ENCODE measurements at places on chromosomes 1 and 21.

DNA sequence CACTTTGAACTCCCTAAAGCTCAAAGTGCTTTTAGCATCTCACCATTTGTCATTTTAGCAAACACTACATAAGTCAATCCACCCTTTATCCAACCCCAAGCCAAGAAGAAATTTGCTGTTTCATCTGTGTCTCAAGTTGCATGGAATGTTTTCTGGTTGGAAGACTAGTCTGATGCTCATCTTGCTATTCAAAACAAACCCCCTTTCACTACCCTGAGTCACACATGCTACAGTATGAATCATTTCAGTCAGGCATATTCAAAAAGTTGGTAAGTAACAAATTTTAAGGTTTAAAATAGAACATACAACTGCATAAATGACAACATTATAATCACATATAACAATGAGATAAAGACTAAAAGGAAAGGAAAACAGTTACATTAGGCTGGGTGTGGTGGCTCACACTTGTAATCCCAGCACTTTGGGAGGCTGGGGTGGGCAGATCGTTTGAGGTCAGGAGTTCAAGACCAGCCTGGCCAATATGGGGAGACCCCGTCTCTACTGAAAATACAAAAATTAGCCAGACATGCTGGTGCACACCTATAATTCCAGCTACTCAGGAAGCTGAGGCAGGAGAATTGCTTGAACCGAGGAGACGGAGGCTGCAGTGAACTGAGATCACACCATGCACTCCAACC is 38.7 kb downstream of the DSTYK start:
- no peak for DNase-seq

- DNase-seq: no peak
These were observed 131.1 kb upstream of the WNT4 start for GRCh38 chr1:22273686-22274681.

GRCh38 chr1:169610108-169610507 is 19.8 kb downstream of the SELP start:
- DNase-seq: no peak

DNA sequence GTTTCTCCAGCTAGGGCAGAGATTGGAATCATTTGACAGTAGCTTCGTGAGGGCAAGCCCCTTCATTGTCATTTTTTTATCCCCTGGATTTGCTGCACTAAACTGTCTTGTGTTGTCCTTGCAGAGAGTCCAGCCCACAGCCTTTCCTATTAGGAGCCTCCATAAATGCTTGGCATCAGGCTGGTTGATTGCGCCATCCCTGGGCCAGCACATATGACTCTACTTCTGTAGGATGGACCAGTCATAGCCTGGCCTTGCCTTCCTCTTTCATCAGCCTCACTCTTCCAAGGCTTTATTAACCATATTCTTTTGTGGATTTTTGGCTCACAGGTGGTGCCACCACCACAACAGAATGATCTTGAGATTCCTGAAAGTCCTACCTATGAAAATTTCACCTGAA is 31.4 kb downstream of the LY9 start:
- DNase-seq: no peak

- DNase-seq: no peak
These were observed 27.5 kb downstream of the KCND3 start for GRCh38 chr1:111961773-111962565.

GRCh38 chr1:193674292-193674944 is 488.0 kb upstream of the B3GALT2 start:
- no peak for DNase-seq

GRCh38 chr1:70486676-70487458 is 75.8 kb downstream of the CTH start:
- DNase-seq: no peak

- no peak for DNase-seq
These were observed 36.8 kb upstream of the KIF1B start for GRCh38 chr1:10173582-10173981.

DNA sequence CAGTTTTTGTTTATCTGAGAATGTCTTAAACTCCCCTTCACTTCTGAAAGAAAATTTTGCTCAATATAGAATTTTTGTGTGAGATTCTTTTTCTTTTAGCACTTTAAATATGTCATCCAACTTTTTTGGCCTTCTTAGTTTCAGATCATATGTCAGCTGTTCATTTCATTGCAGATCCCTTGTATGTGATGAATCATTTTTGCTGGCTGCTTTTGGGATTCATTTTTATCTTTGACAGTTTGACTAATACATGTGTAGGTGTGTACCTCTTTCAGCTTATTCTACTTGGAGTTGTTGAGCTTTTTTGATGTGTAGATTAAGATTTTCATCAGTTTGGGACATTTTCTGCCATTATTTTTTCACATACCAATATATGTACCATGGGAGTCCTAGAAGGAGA is 156.8 kb downstream of the FASLG start:
- DNase-seq: no peak

GRCh38 chr21:41250519-41250918 is 66.1 kb upstream of the FAM3B start:
- DNase-seq: no peak

DNA sequence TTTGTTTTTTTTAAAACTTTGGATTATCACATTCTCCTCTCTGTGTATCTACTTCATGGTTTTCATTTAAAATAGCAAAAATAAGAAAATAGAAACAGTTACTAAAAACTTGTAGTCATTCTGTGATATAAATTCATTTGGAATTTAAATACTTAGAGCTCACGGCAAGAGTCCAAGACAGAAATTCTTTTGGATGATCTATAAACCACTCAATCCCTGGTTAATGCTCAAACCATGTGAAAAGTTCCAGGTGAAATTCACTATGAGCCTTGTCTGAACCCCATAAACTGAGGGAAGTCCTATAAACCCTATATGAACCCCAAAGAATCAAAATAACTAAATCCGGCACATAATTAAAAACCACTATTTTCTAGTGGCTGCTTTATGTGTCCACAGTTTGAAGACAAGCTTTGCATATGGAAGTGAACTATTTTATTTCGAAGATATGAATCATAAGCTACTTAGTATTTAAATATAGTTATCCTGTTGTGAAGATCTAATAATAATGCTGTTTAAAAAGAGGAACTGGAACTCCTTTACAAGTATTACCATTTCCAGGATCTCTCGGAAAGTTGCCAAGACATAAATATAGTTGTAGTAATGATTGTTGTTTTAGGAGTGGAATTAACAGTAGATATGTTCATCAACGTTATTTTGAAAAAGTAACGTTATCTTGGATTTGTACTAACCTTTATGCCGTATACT is 163.5 kb downstream of the NFIA start:
- no peak for DNase-seq

DNA sequence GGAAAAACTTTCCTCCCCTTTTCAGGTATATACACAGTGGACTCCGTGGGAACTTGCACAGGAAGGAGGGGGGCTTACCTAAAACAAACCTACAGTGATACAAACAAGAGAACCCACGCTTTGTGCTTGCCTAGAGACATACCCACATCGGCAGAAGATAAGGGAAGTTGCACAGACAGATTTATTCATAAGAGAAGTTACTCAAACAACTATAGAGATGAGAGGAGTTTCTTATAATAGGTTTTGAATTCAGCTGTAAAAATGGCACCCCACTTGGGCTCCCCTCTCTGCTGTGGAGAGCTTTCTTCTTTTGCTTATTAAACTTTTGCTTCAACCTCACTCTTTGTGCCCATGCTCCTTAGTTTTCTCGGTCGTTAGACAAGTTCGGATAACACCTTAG is 1.8 kb upstream of the DUSP12 start:
- no peak for DNase-seq

GRCh38 chr1:45246760-45247159 is 40.4 kb upstream of the ZSWIM5 start:
- DNase-seq: no peak

GRCh38 chr1:47893412-47893811 is 103.8 kb downstream of the TRABD2B start:
- DNase-seq: no peak

DNA sequence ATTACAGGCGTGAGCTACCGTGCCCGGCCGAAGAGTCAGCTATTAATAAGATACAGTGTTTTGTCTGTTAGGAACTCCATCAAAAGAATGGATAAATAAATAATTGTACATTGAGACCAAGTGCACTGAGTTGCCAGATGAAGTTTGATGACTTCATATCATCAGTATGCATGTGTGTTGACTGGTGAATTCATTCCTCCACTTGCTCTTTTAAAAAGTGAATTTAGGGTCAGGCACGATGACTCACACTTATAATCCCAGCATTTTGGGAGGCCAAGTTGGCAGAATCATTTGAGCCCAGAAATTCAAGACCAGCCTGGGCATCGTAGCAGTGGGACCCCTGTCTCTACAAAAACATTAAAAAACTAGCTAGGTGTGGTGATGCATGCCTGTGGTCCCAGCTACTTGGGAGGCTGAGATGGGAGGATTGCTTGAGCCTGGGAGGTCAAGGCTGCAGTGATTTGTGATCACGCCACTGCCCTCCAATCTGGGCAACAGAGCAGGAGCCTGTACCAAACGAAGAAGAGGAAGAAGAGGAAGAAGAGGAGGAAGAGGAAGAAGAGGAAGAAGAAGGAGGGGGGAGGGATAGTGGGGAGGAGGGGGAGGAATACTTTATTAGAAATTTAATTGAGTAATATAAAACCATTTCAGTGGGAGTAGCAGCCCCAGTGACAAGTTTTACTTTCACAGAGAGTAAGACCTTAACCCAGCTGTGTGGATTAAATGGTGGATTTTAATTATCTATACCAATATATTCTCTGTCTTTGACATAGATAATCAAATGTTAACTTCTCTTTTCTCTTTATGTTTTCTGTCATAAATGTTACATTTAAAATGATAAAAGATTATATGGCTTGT is 74.9 kb downstream of the CCDC18 start:
- no peak for DNase-seq

GRCh38 chr1:34276606-34277005 is 99.9 kb downstream of the C1orf94 start:
- DNase-seq: no peak

- DNase-seq: no peak
These were observed 10.3 kb upstream of the SRRM1 start for GRCh38 chr1:24632832-24633175.

DNA sequence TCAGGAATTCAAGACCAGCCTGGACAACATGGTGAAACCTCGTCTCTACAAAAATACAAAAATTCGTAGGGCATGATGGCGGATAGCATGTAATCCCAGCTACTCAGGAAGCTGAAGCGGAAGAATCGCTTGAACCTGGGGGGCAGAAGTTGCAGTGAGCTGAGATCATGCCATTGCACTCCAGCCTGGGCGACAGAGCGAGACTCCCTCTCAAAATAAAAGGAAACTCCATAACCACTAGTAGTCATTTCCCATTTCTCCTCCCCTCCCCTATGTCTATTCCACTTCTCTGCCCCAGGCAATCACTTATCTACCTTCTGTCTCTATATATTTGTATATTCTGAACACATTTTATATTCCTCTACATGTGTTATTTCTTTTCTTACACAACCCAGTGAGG is 4.0 kb upstream of the CEP350 start:
- DNase-seq: no peak

GRCh38 chr1:238409191-238409850 is 518.6 kb upstream of the ZP4 start:
- no peak for DNase-seq

DNA sequence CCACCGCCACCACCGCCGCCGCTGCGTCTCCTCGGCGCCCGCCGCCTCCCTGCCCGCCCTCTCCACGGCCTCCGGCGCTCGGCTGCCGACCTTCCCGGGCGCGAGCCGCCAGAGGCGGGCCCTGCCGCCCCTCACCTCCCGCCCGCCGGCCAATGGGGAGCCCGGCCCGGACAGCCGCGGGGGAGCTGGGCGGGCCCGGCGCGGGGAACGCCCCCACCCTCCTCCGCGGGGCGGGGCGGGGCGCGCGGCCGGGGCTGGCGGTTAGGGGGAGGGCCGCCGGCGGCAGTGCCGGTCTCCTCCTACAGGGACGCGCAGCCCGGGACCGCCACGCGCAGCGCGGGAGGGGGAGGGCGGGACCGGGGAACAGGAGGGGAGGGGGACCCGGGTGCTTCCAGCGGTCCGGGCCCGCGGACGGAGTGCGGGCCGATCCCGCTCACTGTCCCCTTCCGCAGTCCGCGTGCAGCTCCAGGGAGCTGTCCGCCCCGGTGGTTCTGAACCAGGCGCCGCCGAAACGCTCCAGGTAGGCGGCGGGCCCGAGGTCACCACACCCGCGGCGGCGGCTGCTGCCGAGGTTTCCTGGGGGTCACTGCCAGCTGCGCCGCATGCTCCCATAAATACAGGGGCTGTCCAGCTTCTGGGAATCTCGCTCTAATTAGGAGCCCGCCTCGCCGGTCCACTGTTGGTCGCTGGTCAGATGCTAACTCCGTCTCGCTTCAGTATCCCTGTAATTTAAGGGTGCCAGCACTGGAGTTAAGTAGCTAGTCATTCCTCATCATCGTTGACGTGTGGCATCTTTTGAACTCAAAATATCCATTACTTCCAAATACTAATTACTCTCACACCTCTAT is at the start of gene PGBD5:
Gene PGBD5, minus strand, starts transcription at position 87 of the 848 bp plus-strand sequence. CDS start 404 bp downstream, outside the sequence.
- DNase-seq: peak; percentile 10

- DNase-seq: no peak
These were observed 56.0 kb downstream of the TBCE start for GRCh38 chr1:235423214-235423652.

DNA sequence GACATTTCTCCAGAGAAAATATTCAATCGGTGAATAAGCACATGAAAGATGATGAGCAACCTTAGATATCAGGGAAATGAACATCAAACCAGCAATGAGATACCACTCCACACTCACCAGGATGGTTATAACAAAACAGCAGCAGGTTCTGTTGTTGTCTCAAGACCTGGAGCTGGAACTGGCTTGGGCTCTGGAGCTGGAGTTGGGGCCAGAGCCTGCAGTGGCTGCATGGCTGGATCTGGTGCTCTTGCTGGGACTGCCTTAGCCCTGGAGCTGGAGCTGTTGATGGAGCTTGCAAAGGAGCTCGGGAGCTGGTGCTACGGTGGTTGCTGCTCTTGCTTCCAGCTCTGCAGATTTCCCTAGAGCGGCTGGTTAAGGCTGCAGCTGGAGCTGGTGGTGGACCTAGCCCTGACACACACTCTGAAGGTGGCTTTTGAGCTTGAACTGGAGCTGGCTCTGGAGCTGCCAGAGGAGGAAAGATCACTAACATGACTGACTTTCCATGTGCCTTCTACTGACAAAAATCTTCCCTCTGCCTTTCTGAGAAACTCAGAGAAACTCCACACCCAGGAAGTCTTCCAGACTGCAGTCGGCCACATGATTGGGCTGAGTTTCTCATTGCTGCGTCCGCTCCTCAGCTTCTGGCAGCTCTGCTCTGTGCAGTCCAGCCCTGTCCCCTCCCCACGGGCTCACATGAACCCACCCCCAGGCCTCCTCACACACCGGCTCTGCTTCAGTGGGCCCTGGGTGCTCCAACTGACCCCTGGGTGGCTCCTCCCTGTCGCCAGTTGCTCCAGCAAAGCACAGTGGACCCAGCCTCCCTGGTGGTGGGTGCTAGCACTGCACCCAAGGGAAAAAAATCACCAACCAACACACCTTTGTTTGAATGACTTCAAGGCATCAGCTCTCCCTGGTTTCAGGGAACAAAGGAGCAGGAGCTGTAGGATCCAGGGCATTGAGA is 139.1 kb upstream of the FMN2 start:
- no peak for DNase-seq

DNA sequence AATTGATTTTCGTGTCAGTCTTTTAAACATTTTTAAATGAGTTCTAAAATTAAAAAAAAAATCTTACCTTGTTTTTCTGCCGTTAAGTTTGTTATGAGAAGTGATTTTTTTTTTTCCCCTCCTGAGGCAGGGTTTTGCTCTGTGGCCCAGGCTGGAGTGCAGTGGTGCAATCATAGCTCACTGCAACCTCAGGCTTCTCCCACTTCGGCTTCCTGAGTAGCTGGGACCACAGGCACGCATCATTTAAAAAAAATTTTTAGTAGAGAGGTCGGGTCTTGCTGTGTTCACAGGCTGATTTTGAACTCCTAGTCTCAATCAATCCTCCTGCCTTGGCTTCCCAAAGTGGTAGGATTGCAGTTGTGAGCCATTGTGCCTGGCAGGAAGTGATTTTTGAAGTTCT is 41.1 kb downstream of the MTR start:
- DNase-seq: no peak

All from stimulated activated CD8-positive, alpha-beta memory T cell treated with anti-CD3 and anti-CD28 coated beads, Interleukin-15, amount 100 ng/mL, for 4 hours (primary cell).